Motor neuron (in vitro differentiated cells): ENCODE measurements at places on chromosomes 4 and X. TPM values are rescaled to one million over a fixed set of nuclear protein-coding genes. Genes with fewer than 3 reads are reported as not detected.

Gene UNC5C
- 0.13 and 0.69 TPM in 2 replicates for total RNA-seq

Gene FGFBP2
- not detected in 2 replicates for total RNA-seq

Gene NUDT6
- 7.8 and 9.7 TPM in 2 replicates for total RNA-seq

Gene GPR82
- 0.33 and 0.55 TPM in 2 replicates for total RNA-seq

Gene GABRA4
- total RNA-seq, result 0.14 and 0.21 TPM in 2 replicates

Gene CAPN6
- 0.19 and 0.33 TPM in 2 replicates for total RNA-seq

Gene CHST7
- 32.3 and 36.7 TPM in 2 replicates for total RNA-seq

Gene ADH1A
- total RNA-seq, result not detected in 2 replicates

Gene SOX3
- total RNA-seq, result 14.6 and 16.7 TPM in 2 replicates

Gene PNMA3
- 1.5 TPM in 1 of 2 replicates, not detected in the other for total RNA-seq

Gene AR
- total RNA-seq, result 2.0 and 2.1 TPM in 2 replicates

Gene SYNPO2
- 0.31 and 0.32 TPM in 2 replicates for total RNA-seq

Gene GPRASP1
- total RNA-seq, result 21.0 and 27.0 TPM in 2 replicates

Gene MAOB
- not detected in 2 replicates for total RNA-seq

Gene SUPT20HL2
- total RNA-seq, result not detected in 2 replicates

Gene TIGD4
- total RNA-seq, result 5.4 and 5.6 TPM in 2 replicates

Gene GAB1
- 34.6 and 48.0 TPM in 2 replicates for total RNA-seq

Gene GLRB
- 10.0 and 11.3 TPM in 2 replicates for total RNA-seq

Gene CT45A3
- total RNA-seq, result not detected in 2 replicates

Gene C4orf51
- total RNA-seq, result not detected in 2 replicates

Gene RNF113A
- 15.6 and 18.0 TPM in 2 replicates for total RNA-seq

Gene ABLIM2
- total RNA-seq, result 6.4 and 7.0 TPM in 2 replicates

Gene SLC7A11
- total RNA-seq, result 10.6 and 12.5 TPM in 2 replicates
